ENCODE measurements at places on chromosomes 5 and 9.
A peak's percentile ranks its signal among the peaks of the same experiment; 100 is the strongest.

GRCh38 chr5:102114525-102115069 lies 181.5 kb downstream of the SLCO4C1 start:
- DNase-seq = no peak

- no peak for DNase-seq
Measured at GRCh38 chr5:172841256-172841655, 7.2 kb downstream of the ERGIC1 start.

DNA sequence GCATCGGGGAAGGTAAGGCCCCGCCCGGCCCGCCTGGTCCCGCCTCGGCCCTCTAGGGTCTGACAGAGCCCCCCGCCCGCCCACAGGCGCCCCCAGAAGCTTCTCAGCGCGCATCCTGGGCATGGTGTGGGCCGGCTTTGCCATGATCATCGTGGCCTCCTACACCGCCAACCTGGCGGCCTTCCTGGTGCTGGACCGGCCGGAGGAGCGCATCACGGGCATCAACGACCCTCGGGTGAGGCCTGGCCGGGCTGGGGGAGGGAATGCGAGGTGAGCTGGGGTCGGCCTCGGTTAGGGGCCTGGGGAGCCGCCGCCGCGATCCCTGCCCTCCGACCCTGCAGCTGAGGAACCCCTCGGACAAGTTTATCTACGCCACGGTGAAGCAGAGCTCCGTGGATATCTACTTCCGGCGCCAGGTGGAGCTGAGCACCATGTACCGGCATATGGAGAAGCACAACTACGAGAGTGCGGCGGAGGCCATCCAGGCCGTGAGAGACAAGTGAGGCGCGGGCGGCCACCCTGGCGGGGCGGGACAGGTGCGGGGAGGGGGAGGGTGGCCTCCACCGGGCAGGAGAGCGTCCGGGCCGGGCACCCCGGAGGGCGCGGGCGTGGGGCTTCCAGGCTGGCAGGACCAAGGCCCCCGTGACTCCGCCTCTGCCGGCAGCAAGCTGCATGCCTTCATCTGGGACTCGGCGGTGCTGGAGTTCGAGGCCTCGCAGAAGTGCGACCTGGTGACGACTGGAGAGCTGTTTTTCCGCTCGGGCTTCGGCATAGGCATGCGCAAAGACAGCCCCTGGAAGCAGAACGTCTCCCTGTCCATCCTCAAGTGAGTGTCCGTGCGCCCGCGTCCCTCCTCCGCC lies 7.1 kb downstream of the LRRC26 start:
- DNase-seq = no peak

- DNase-seq = no peak
Measured at GRCh38 chr9:22986556-22986955, 539.9 kb downstream of the DMRTA1 start.

DNA sequence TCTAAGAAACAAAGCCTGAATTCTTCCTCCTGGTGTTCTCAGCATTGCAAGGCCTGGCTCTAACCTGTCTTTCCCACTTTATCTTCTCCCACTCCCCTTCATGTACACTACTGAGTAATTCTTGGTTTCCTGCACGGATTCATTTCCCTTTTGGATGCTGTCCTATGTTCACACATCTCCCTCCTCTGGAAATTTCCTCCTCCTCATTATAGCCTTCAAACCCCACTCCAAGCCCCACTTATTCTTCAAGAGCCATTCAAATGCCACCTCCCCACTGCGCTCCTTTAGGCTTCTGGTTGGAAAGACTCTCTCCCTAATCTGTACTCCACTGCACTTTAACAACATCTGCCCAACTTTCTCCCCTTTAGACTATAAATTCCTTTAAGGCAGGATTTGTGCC lies 28.2 kb upstream of the C5orf63 start:
- no peak for DNase-seq

DNA sequence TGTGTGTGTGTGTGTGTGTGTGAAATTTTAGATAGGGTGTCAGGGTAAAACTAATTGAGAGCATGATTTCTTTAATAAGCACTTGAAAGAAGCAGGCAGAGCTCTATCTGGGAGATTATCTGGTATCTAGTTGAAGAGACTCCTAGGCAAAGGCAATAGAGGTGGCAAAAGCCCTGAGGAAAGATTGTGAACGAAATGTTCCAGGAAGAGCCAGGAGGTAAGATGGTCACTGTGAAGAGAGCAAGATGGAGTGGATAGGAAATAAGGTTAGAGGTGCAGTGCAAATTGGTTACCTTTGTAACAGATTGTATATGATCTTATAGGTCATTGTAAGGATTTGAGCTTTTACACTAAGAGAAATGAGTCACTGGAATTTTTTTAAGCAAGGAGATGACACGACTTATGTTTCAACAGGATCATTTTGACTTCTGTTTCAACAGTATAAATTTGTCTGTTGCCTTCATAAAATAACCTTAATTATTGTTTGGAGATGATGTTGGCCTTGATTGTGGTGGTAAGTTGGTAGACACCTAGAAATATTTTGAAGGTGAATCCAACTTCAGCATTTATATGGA lies 239.6 kb downstream of the PARP8 start:
- no peak for DNase-seq

- no peak for DNase-seq
Measured at GRCh38 chr5:134554319-134555222, 29.1 kb downstream of the JADE2 start.

DNA sequence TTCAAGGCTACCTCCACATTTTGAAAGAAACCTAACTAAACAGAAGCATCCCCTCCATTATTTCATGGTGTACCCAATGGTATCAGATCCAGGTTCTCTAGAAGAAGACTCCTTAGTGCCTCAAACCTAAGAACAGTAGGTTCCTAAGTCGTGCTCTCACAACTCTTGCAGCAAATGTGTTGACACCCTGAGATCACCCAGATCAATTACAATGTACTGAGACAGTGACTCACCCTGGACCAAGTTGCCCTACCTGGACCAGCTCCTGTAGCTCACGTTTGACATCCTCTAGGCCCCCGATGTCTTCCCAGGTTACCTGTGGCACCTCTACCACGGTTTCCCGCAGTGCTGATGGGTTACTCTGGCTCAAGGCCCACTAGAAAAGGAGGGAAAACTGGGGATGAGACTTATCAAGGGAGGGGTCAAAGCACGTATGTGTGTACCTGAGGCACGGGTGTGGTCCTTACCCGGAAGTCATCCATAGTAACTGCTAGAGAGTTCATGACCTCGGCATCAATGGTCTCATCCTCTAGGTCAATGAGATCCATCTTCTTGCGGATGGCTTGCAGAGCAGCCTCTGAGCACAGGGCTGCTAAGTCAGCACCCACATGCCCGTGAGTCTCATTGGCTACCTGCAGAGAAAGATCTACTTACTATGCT lies 11.7 kb downstream of the VCP start:
- DNase-seq = no peak

GRCh38 chr9:123335193-123335985 lies 20.6 kb upstream of the CRB2 start:
- peak; percentile 68 for DNase-seq

- no peak for DNase-seq
Measured at GRCh38 chr5:95220381-95220780, 64.5 kb downstream of the MCTP1 start.

DNA sequence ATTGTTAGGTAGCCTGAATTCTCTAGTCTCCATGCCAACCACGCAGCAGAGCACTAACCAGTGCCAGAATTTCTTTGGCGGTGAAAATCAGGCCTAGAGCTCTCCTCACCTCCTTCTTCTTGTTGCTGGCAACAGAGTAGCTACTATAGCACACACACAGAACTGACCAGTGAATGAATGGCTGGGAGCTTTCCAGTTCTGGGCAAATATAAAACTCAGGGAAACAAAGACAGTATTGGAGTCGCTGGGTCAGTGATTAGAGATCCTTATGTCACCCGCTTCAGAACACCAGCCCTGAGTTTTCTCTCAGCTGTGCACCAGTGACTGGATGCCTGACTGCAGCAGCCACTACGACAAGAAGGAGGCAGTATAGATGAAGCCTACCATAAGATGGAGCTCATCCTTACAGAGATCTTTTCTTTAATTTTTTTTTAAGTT lies 26.9 kb upstream of the FEM1C start:
- DNase-seq = peak; percentile 8

DNA sequence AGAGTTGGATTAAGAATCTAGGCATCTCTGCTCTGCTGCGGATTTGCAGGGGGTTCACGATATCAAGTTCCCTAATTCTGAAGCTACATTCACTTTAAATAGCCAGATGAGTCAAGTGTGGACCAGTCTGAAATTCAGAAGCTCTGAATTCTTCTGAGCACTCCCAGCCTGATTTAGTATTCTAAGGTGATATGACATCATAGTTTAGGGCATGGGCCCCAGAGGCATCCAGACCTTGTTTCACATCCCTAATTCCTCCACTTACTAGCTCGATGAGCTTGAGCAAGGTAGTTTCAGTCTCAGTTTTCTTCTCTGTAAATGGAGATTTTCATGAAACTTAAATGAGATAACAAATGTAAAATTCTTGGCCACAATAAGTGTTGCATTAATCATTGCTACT lies 65.2 kb downstream of the TMEM167A start:
- DNase-seq = no peak
